ENCODE measurements at places on chromosomes 5 and 9. TPM values are rescaled to one million over a fixed set of nuclear protein-coding genes. Genes with fewer than 3 reads are reported as not detected.

DNA sequence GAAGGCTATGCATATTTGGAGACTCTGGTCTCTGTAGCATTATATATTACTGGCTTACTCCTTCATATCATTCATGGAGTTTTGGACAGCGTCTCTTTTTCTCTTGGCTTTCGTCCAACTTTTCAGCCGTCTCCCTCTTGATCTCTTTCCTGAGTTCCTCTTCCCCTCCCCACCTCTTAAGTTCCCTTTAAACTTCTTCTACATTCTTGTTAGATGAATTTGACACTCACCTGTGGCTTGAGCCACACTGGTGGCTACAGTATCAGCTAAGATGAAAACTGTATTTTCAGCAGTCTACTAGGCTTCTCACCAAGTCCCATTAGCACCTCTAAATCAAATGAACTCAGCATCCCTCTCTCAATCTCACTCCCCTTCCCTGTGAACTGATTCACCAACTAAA lies 128.1 kb downstream of the STARD4 start:
- DNase-seq, result no peak

DNA sequence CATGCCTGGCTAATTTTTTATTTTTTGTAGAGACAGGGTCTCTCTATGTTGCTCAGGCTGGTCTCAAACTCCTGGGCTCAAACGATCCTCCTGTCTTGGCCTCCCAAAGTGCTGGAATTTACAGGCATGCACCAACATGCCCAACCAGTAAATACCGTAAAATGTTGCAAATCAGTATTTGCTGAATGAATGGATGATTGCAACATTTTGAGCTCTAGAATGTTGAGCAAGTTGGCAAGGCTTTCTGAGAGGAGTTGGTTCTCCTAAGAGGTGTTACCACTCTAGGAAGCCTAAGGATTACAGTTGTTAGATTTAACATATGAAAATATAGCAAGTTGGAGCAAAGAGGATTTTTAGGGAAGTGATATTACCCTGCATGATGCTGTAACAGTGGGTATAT lies 15.6 kb upstream of the DMXL1 start:
- DNase-seq, result no peak

GRCh38 chr5:147464211-147464610 lies 45.7 kb downstream of the DPYSL3 start:
- no peak for DNase-seq

GRCh38 chr5:84036842-84037241 lies 316.2 kb upstream of the HAPLN1 start:
- no peak for DNase-seq

GRCh38 chr5:172799416-172799815 lies 28.4 kb upstream of the DUSP1 start:
- no peak for DNase-seq

GRCh38 chr9:38358390-38359296 lies 33.9 kb upstream of the ALDH1B1 start:
- DNase-seq, result no peak

DNA sequence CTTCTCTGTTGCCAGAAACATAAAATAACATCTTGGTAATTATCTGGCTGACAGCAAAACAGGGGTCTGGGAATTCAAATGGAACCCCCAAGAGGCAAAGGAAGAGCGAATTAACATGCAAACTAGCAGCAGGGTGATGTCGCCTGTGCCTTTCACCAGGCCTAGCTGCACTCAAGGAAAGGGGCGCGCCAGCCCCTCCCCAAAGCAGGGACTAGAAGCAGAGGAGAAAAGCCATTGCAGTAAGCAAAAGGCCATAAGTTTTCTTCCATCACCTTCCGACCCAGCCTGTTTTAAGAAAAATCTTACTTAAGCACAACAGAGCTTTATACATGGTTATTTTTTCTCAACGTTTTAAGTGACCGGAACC lies 539 bp downstream of the POC5 start:
- DNase-seq, result peak; percentile 34

- no peak for DNase-seq
Observed at GRCh38 chr9:121288673-121289025, 20.7 kb downstream of the GSN start.

DNA sequence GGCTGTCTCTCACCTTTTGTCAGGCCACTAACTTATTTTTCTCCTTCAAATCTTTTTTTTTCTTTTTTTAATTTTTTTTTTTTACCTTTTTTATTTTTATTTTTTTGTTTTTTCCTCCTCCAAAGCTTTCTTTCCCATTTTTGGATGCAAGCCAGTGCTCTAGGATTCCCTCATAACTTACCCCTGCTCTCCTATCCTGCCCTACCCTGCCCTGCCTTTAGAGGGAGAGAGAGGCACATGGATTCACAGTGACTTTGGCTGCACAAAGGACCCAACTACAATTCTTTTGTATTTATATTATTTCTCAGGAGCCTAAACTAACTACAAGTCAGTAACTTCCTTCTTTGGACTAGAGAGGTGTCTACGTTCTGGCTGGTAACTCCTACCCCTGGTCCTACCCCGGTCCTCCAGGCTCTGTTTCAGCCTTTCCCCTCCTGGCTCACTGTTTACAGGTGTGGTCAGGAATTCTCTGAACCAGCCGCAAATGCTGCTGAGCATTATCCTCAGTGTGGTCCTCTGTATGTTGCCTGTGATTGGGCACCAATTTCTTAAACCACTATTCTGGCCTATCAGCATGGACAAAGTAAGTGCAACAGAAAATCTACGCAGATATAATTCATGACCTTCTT lies 8.4 kb upstream of the RUSC2 start:
- DNase-seq, result peak; percentile 37

GRCh38 chr9:22815246-22815645 lies 368.6 kb downstream of the DMRTA1 start:
- DNase-seq, result no peak

- no peak for DNase-seq
Observed at GRCh38 chr5:39270225-39270848, 51.0 kb upstream of the FYB1 start.

GRCh38 chr5:116439905-116440304 lies 134.7 kb downstream of the SEMA6A start:
- DNase-seq, result no peak

- DNase-seq, result no peak
Observed at GRCh38 chr5:157603333-157604190, 28.0 kb upstream of the ADAM19 start.

- no peak for DNase-seq
Observed at GRCh38 chr5:2277886-2278285, 395.2 kb upstream of the IRX4 start.

- DNase-seq, result peak; percentile 12
Observed at GRCh38 chr5:1065143-1065750, 46.6 kb downstream of the SLC12A7 start.

DNA sequence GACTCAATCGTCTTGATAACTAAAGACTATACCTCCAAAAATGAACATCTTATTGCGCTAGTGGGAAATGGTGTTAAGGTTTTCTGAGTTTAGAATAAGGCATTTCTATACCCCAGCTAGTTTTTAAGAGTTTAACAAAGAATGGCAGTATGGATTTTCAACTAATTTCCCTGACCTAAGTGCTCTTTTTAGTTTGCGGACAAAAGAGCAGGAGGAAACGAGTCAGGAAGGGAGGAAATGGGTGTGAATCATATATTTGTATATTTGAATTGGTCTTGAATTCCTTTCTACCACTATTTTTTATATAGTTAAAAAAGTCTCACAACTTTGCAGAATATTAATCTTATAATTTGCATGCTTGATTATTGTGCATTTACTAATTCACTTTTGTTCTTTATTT lies 516.3 kb upstream of the ZNF608 start:
- DNase-seq, result no peak

DNA sequence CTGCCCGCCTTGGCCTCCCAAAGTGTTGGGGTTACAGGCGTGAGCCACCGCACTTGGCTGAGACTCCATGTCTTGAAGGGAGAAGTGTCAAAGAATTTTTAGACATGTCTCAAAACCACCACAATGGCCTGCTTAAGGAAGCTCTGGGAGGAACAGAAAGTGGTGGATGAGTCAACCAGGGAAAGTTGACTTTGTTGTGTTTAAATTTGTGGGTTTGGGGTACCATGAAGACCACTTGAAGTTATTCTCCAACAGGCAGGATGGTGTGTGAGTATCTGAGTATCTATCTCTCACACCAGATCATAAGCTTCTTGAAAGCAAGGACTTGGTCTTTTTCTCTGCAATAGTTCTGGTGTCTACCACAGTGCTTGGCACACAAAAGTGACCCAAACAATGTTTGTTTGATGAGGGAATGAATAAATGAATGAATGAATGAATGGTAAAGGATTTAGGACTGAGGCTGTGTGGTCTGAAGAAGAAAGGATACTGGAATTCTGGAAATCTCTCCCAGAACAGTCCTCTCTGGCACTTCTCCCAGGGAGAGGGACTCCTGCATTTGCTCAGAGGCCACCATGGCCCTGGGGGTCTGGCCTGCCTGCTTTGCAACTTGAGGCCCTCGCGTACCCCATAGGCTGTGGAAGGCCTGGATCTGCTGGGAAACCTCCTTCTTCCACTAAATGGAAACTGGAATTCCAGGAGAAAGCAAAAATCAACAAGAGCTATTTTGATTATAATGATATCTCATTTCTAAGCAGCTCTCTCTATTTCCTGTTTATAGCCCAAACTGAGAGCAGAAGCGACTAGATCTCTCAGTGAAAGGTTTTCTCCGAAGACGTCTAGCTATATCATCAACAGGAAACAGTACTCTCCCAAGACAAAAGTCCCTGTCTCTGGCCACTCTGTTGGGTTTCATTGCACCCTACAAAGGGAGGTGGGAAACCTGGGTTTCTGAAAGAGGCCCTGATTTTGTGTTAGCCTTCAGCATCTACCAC lies 187.9 kb downstream of the PALM2AKAP2 start:
- no peak for DNase-seq

DNA sequence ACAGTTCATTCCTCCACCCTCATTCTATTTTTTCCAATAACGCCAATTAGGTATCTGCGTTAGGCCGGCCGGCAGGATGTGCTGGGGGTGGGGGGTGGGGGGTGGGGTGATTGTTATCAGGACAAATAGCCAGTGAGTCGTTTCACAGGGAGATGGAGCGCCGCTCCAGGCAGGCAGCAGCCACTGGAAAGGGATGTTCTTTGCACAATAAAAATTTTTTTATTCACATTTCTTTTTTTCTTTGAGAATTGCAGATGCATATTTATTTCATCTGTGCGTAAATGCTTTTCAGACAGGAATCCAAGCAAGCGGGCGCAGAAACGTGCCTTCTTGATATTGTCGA lies 4.1 kb downstream of the LMX1B start:
- peak; percentile 54 for DNase-seq

DNA sequence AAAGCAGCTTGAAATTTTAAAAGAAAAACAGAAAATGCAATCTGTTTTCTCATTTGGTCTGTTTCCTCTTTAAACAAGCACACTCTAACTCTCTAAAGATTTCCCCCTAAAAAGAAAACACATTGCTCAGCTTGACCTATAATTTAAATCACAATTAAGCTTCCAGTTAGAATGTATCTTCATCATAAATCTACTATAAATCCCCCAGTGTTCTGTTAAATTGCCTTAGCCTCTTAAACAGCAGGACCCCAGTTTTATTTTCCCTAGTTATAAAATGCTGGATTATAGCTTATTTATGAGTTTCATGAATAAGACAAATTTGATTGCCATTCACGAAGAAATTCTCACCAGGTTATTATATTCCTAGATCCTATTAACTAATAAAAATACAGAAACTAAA lies 8.6 kb upstream of the SMC2 start:
- no peak for DNase-seq

- DNase-seq, result no peak
Observed at GRCh38 chr9:74245866-74246497, 251.2 kb upstream of the RORB start.

GRCh38 chr5:5242056-5242455 lies 101.9 kb downstream of the ADAMTS16 start:
- DNase-seq, result no peak

DNA sequence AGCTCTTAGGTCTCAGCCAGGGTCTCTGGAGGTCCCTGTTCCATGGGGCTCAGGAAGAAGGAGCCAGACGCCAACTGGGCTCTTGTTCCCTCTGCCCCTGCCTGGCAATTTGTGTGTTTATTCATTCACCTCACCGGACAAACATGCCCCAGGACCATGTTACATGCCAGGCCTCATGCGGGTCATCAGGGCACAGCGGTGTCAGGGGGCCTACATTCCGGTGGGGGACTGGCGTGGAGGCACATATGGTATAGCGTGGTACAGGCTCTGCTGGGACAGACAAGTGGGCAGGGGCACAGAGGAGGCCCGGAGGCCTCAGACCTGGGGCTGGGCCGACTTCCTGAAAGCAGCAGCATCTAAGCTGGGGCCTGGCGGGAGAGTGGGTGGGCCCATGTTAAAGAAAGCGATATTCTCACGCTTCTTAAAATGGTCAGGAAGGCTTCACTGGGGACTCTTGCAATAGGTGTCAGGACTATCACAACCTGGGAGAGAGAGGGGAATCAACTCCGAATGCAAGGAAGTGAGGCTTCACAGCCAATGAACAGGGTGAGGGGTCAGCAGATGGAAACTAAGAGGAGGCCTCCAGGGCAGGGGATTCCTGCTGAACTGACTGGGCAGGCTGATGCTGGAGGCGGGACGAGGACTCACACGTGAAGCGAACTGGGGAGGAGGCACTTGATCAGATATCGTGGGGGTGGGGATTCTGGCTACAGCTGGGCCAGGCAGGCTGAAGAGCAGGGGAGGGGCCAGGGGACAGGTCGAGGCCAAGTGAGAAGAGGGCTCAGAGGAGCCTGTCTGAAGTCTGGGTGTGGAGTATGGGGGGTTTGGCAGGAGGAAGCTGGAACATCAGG lies 41.9 kb downstream of the NCS1 start:
- peak; percentile 80 for DNase-seq

- DNase-seq, result no peak
Observed at GRCh38 chr5:177099422-177100093, 12.8 kb downstream of the FGFR4 start.

GRCh38 chr5:10704949-10705621 lies 55.9 kb downstream of the DAP start:
- no peak for DNase-seq

- DNase-seq, result no peak
Observed at GRCh38 chr5:55621229-55621628, 86.5 kb upstream of the PLPP1 start.

DNA sequence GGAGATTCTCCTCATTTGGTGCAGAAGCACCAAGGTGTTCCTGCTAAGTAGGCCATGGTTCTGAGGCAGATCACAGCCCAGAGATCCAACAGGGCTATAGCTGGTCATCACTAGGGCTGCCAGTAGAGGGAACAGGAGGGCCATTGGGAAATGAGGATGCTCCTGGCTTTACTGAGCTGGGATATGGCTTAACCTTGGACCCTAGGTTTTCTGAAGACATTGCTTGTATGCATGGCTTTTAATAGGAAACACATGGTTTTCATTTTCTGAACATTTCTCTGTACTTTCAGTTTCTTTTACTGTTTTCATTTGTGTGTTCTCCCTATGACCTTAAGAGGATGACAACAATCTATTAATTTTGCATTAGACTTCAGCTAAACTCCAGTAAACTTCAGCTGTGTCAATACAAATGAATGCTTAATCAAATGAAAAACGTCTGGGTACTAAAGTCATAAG lies at the start of gene IFNW1:
Gene IFNW1, minus strand, starts transcription at position 406 of the 456 bp plus-strand sequence. Its CDS starts 262 bp downstream, at position 144.
- peak; percentile 5 for DNase-seq

Gene SLC34A1
- 0.03 TPM for polyA plus RNA-seq

Gene MLANA
- not detected for polyA plus RNA-seq

Gene PDE6A
- 0.06 TPM for polyA plus RNA-seq

Gene FOXI1
- polyA plus RNA-seq, result not detected

Gene ZNF354C
- 1.5 TPM for polyA plus RNA-seq

Gene IL12B
- polyA plus RNA-seq, result not detected

Gene SOWAHA
- polyA plus RNA-seq, result 0.30 TPM

Gene GALNT12
- 7.4 TPM for polyA plus RNA-seq

Gene PITX1
- polyA plus RNA-seq, result not detected

Gene CBY3
- not detected for polyA plus RNA-seq

Gene OR2K2
- not detected for polyA plus RNA-seq

Gene ANGPTL2
- 12.3 TPM for polyA plus RNA-seq

Gene TMOD1
- polyA plus RNA-seq, result 0.54 TPM

Gene PCDHGB4
- 0.64 TPM for polyA plus RNA-seq

Gene MPDZ
- 20.5 TPM for polyA plus RNA-seq

Gene LRRC70
- 0.08 TPM for polyA plus RNA-seq

Gene GZMA
- polyA plus RNA-seq, result not detected

Gene PCDHGB2
- polyA plus RNA-seq, result 4.5 TPM

Data from SK-N-SH (cell line).